Activated naive CD8-positive, alpha-beta T cell treated with anti-CD3 and anti-CD28 coated beads, Interleukin-2, amount 10 ng/mL, durations not matched to agents 7 days and 5 days (primary cell): ENCODE measurements at places on chromosomes 2 and 18.
A peak's percentile ranks its signal among the peaks of the same experiment; 100 is the strongest.

GRCh38 chr2:55550368-55551102 lies 31.0 kb downstream of the CFAP36 start:
- DNase-seq, result no peak

DNA sequence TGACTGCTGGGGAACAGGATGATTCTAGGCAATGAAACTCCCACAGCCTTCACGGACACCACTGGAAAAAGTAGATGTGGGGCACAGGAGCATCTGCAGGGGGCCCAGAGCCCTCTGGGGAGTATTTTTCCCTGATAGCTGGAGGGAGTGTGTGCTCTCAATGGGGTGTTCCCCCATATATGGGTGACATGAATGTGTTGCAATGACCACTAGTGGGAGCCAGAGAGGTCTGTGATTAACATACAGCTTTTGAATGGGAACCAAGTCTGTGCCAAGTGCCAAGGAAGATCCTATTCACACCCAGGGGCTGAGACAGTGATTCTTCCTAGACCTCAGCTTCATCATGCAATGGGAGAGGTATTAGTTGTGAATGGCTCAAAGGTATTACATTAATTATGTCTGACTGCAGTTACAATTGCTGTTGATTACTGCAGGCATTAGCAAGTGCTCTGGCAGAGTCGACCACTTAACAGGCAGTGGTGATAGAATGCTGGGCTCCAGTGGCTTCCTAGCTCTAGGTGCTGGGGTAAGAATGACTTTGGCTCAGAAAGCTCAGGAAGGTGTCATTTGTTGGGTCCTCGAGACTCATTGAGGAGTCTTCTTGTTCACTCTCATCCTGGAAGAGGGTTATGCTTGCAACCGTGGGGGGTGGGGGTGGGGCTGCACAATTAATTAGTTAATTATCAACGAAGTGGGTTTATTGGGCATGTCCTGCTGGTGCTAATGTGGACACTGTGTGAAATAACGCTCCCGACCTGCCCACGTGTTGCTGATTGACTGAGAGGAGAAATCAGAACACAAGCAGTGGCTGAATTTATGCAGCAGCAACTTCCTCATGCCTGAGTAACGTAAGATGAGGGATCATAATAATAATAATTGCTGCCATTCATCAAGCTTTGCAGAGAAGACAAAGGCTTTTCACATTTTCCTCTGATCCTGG lies 194.1 kb downstream of the CLIP4 start:
- DNase-seq, result no peak

DNA sequence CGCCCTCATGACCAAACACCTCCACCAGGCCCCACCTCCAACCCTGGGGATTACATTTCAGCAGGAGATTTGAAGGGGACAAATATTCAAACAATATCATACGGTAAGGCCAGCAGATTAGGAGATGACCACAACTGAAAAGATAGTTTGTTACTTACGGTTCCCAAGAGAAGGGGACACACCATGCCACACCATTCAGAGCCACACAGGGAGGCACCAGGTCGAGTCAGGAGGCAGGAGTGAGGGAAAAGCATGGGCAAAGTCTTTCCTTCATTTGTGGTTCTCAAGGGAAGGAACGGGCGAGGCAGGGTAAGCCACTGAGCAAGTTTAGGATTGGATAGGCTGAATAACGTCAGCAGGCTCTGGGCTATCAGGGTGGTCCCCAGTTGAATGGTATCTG lies 57.4 kb downstream of the FECH start:
- DNase-seq, result no peak

- DNase-seq, result no peak
Observed at GRCh38 chr2:48075631-48076030, 169.3 kb upstream of the FBXO11 start.

DNA sequence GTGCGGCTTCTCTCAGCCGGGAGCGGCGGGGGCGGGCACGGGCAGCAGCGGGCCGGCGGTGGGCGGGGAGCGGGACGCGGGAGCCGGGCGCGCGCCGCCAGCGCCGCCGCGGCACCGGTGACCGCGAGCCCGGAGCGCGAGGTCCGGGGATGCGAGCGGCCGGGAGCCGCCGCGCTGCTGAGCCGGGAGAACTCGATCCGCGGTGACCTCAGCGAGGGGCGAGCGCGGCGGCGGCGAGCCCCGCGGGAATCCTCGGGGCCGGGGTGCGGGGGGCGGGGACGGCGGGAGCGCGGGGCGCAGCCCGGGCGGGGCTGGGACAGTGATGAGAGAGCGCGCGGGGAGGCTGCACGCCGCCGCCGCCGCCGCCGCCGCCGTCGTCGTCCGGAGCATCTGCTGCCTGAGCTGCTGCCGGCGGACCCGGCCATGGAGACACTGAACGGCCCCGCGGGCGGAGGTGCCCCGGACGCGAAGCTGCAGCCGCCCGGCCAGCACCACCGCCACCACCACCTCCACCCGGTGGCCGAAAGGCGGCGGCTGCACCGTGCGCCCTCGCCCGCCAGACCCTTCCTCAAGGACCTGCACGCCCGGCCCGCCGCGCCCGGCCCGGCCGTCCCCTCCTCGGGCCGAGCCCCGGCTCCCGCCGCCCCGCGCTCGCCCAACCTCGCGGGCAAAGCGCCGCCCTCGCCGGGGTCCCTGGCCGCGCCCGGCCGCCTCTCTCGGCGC lies at the start of gene MTCL1:
Gene MTCL1 (plus strand): TSS at position 319 of the 723 bp plus-strand sequence. CDS start 105 bp downstream, at position 424.
- DNase-seq, result peak; percentile 64

DNA sequence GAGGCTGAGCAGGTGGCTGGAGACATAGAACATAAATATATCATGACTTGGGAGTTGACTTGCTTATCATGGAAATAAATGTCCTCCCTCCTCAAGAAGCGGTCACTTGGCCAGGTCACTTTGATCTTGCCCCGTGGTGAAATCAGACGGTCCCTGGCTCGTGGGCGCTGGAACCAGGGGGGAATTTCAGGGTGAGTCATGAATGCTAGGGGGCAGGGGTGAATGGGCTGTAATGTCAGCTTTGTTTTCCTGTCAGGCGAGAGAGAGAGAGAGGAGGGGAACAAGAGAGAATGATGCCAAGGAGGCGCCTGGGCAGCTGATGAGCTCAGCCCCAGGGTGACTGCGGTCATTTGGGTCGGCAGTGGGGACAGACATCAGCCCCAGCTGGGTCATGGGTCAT lies 47.7 kb downstream of the RRM2 start:
- DNase-seq, result no peak

GRCh38 chr2:24084386-24085199 lies at the start of gene TP53I3:
TP53I3 (minus strand) TSS chr2:24084834; CDS start chr2:24084326, 508 bp downstream.
- DNase-seq, result peak; percentile 96

DNA sequence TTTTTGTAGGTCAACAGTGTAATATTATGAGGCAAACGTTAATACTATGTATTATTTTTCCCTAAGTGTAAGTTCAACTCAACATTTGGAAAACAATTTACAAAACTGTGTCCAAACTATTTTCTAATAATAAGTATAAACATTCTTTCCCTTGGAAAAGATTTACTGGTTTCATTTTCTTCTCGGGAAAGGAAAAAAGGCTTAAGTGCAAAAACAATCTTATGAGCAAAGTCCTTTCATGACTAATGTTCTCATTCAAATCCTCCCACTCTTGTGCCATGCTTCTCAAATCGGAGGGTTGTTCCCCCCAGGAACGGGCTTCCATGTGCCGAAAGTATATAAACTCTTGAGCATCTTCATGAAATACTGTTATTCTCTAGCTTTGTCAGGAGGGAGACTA lies 19.8 kb upstream of the L3MBTL4 start:
- no peak for DNase-seq

DNA sequence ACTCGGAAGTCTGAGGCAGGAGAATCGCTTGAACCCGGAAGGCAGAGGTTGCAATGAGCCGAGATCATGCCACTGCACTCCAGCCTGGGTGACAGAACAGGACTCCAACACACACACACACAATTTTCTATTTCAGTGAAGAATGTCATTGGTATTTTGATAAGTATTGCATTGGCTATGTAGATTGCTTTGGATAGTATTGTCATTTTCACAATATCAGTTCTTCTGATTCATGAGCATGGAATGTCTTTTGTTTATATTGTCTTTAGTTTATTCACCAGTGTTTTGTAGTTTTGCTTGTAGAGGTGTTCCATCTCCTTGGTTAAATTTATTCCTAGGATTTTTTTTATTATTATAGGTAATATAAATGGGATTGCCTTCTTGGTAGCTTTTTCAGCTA lies 693.4 kb upstream of the SYT4 start:
- no peak for DNase-seq

DNA sequence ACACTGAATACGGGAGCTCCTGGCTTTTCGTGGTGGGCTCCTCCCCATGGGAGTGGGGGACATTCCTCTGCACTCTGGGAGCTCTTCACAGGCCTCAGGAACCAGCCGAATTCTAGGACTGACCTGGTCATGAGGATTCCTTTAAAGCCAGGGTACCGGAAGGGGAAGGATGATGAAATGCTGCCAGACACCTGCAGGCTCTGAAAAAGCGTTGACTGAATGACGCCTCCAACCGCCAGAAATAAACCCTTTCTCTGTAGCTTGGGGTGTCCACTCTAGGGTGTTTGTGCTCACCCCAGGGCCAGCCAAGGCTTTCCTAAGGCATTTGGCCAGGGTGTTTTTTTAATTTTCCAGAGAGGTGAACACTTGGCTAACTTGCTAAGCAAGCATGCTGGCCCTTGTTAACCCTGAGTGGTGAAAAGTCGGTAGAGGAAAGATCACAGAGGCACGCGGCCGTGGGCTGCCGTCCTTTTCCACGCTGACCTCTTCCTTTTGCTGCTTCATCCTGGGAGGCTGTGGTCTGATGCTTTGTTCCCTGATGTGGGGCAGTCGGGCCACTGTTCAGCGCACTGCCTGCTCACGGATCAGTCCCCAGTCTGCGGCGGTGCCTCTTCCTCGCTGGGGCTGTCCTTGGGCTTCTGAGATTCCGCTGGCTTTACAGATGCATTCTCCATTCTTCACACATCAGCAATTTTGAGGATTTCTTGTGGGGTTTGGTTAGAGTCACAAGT lies 32.0 kb downstream of the IMPA2 start:
- no peak for DNase-seq

DNA sequence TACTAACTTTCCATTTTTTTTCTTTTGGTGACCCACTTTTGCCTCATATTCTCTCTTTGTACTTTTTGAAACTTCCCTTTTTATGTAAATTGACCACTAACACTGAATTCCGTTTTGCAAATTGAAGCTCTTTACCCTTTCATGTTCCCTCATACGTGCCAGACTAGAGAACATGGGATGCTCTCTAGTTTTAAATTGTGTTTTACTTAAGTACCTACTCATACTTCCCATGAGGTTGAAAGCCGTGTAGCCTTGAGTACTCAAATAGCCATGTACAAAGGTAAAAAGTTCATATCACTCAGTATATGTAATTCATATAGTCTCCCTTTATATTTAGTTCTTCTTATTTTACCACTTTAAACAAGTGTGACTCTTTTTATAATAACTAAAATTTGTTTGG lies 119.7 kb downstream of the PIK3C3 start:
- no peak for DNase-seq

- no peak for DNase-seq
Observed at GRCh38 chr2:150400849-150401248, 86.6 kb downstream of the RND3 start.

GRCh38 chr18:48316177-48316576 lies 93.0 kb downstream of the ZBTB7C start:
- DNase-seq, result no peak
